ENCODE measurements at places on chromosomes 13 and 19.
A peak's percentile ranks its signal among the peaks of the same experiment; 100 is the strongest.

- no peak for DNase-seq
Measured at GRCh38 chr19:46992699-46993535, 26.7 kb upstream of the NPAS1 start.

GRCh38 chr19:39701291-39701690 is 3.0 kb upstream of the LGALS14 start:
- no peak for DNase-seq

GRCh38 chr13:70644052-70644451 is 535.8 kb upstream of the KLHL1 start:
- no peak for DNase-seq

- no peak for DNase-seq
Measured at GRCh38 chr13:23321535-23322241, 111.8 kb downstream of the SACS start.

DNA sequence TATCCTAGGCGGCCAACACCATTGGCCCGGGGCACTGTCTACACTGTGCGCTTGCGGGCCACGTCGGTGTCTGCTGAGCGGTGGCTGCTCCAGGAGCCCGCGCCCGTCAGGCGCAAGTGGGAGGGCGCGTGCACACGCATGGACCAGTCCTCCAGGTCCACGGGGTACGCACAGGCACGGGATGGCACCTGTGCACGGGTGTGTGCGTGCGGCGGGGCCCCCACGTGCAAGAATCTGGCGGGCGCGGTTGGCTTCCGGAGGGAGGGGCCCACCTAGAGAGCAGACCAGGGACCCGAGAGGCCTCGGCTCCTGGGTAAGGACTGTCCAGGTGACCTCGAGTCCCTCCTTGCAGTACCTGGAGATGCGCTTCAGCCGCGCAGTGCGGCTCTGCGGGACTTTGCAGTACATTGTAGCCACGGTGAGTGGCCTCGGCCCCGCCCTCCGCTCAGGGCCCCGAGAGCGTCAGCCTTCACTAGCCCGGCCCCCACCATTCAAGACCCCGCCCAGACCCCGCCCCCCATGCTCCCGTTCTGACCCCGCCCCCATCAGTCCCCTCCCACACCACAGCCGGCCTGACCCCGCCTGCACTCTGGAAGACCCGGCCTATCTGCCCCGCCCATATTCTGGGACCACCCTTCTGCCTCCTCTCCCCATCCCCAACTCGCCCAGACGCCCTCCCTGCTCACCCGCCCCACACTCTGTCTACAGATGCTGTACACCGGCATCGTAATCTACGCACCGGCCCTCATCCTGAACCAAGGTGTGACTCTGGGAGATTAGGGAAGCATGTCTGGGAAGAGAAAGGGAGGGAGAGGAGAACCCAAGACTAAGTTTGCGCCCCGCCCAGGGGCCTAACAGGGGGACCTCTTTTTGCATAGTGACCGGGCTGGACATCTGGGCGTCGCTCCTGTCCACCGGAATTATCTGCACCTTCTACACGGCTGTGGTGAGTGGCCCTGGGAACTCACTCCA is 2.3 kb downstream of the SLC5A5 start:
- DNase-seq = no peak

- no peak for DNase-seq
Measured at GRCh38 chr19:45762870-45763631, 6.0 kb downstream of the SIX5 start.

DNA sequence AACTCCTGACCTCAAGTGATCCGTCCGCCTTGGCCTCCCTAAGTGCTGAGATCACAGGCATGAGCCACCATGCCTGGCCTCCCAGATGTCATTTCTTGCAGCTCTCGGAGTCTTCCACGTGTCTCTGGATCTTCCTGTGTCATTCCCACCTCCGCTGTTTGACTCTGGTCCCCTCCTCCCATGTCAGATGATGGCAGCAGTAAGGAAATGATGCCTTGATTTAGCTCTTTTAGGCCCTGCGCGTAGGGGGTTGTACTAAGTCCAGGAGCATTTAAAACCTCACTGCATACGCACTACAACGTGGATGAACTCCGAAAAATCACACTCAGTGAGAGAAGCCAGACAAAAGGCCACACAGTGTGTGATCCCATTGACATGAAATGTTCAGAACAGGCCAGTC is 113.1 kb downstream of the GNG7 start:
- DNase-seq = no peak

- DNase-seq = no peak
Measured at GRCh38 chr13:33381906-33382305, 96.4 kb upstream of the STARD13 start.

DNA sequence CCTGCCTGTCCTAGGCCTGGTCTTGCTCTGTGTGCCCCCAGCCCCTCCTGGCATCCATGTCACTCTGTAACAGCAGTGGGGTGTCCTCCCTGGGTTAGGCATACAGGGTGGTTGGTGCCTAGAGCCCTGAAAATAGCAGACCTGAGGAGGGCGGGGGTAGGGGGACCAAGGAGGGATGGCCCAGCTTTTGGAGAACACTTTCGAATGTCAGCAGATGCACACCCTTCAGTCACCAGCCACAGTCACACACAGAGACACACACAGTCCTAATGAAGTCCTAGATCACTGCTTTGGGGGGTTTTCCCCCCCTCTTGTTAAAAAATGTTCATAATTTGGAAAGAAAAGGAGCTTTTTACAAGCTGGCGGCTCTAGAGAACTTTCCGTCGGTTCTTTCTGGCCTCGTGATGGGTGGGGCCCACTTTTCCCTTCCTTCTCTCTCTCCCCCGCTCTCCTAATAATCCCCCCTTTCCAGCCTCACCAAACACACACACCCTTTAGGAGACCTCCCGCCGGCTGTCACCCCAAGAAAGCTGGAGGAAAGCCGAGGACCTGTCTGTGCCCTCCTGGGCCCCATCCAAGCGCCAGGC is 47.9 kb downstream of the LYL1 start:
- no peak for DNase-seq

GRCh38 chr19:19064811-19065745 is 1.3 kb downstream of the SLC25A42 start:
- no peak for DNase-seq

DNA sequence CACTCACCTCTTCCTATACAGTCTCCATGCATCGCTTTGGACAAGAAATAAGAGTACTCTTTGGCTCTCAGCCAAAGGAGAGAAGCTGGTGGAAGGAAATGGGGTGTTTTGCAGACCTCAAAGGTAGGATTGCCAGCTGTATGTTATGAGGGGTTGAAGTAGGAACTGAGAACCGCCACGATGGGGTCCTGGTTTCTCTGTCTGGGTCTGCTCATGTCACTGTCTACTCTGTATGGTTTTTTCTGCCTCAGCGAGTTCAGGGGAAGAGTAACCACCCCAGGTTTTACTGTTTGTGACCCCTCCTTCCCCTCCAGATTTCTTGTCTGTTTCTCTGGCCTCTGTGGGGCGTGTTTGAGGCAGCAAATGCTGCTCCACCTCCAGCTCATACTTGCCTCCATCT is 4.1 kb downstream of the ZNF805 start:
- DNase-seq = no peak

GRCh38 chr13:101730420-101731000 is 278.0 kb downstream of the ITGBL1 start:
- no peak for DNase-seq

GRCh38 chr13:40453351-40454021 is 213.0 kb downstream of the FOXO1 start:
- DNase-seq = no peak

DNA sequence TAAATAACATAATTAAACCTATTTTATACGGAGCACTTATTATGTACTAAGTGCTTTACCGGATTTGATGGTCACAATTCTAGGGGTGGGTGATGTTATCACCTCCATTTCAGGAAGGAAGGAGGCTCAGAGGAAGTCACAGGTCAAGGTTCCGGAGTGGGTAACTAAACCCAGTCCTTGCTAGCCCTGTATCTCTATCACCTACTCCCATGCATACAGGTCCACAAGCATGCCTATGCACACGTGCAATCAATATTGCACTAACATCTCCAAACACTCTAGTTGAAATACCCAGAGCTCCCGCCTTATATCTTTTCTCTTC is 17.8 kb upstream of the FOSB start:
- DNase-seq = no peak

DNA sequence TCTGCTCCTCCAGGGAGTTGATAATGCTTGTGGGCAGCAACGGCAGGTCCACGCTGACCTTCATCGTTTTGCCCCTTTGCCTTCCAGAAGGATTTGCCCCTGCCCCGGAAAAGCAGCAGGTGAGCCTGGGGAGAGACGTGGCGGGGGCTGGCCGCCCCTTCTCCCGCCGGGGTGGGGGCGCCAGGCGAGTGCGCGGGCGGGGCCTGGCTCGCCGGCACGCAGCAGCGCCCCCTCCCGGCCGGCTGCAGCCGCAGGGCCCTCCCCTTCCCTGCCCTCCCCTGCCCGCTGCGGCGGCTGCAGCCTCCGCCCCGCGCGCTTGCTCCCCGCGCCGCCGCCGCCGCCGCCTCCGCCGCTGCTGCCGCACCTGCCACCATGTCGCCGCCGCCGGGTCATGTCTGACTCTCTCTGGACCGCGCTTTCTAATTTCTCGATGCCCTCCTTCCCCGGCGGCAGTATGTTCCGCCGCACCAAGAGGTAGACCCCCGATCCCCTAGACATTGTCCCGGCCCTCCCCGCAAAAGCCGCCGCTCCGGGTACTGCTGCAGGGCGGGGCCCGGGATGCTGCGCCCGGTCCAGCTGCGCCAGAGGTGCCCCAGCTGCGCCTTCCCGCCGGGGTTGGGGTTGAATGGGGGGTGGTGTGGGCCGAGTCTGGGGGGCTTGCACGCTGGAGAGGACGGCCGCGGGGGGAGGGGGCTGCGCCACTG is at the start of gene MAST1:
Gene MAST1, plus strand, starts transcription at position 334 of the 704 bp plus-strand sequence. Its CDS starts 58 bp downstream, at position 392.
- DNase-seq = no peak

DNA sequence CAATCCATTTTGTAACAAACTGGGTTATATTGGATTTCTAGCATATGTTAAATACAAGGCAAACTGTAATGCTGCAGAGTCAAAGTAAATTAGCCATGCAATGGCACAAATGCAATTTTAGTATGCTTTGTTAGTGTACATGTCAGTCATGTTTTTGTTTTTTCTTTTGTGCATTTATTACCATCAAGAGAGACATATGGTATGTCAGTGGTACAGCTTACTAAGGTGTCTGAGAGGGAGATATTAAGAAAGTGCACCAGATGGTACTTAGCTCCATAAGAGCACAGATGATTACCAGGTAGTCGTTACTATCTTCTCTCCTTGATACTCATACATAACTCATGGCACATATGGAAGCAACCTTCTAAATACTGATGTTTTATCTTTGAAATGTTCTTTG is 550.3 kb downstream of the GPC5 start:
- DNase-seq = no peak

GRCh38 chr13:61258185-61258584 is 157.5 kb downstream of the PCDH20 start:
- DNase-seq = no peak

DNA sequence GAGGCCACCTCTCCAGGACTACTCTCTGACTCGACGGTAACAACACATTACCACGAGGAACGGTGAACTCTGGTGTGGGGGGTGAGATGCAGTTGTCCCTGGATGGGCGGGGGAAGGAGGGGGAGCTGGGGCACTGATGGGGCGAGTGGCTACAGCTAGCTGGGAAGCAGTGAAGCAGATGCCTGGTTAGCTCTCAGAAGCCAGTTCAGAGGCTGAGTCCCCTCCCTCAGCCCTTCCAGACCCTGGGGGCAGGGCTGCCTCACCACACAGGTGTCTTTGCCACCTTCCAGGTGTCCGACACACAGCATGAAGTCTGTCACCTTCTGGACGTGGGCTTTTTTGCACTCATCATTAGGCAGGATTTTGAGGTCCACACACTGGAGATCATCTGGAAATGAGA is 4.0 kb downstream of the KLK1 start:
- no peak for DNase-seq

GRCh38 chr19:3781603-3782002 is 4.6 kb downstream of the MATK start:
- no peak for DNase-seq

- peak; percentile 35 for DNase-seq
Measured at GRCh38 chr19:35114353-35115176, 1.1 kb upstream of the FXYD3 start.

- DNase-seq = no peak
Measured at GRCh38 chr19:33535226-33535625, 13.6 kb upstream of the PEPD start.

GRCh38 chr19:55352040-55352439 is 2.5 kb downstream of the COX6B2 start:
- DNase-seq = no peak

DNA sequence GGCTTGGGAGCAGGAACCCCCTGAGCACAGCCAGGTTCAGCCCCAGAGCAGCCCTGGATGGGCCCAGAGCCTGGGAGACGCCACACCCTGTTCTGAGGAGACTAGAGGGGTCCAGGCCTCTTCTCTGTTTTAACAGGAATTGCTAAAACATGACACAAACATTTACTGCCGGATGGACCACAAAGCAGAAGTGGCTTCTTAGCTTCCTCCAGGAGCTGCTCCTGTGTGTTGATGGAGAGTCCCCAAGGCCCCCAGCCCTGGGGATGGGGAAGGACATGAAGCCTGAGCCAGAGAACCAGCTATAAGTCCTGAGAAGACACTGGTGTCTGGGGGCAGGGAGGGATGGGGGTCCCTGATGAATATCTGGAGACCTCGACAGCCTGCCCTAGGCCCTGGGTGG is 14.6 kb downstream of the CEACAM3 start:
- no peak for DNase-seq

DNA sequence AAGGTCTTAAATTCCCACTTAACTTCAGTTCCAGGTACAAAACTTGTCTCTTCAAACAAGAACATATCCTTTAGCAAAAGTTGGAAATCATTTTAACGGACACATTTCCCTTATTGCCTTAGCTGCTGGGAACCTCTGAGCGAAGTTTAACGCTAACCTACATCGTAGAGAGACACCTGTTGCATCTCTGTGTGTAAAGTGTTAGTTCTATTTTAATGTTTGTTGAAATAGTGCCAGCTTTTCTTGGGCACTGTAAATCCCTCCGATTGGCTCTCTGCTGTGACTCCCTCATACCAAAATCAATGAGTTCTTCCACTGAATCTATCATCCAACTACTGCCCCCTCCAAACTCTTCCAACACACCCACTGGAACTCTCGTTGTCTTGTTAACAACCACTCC is 2.3 kb upstream of the HIF3A start:
- no peak for DNase-seq

DNA sequence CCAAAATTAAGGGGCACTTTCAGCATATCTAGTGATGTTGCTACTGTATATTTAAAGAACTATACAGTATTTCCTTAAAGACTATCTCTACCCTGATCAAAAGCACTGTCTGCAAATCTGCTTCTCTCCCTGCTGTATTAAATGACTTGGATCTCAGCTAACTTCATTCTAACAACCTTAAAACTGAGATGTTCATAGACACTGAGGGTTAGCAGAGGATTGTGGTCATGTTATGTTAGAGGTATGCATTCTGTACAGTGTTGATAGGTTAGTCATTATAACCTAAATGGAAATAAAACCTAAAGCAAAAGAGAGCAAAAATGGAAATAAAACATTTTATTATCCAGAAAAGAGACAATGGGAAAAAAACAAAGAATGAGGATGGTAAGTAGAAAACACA is 9.9 kb downstream of the GPR183 start:
- DNase-seq = no peak

Measured in stimulated activated CD8-positive, alpha-beta memory T cell treated with anti-CD3 and anti-CD28 coated beads, Interleukin-4, amount 100 ng/mL, for 4 hours (primary cell).